ENCODE measurements at places on chromosomes 3 and 15.

DNA sequence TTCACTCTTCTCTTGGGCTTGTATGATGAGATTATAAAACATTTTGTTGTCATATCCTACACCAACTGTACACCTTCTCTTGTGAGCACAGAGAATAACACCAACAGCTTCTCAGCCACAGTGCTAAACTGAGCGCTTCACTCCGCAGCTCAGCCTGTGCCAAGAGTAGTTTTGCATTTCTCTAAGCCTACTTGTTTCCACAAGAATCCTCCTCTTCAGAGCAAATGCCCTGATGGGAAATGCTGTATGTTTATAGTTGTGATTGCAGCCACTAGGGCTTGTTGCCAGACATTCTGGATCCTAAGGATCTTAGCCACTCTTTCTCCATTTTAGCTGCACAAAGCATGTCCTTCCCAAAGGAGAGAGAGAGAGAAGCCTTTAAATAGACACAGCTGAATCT is 138.8 kb upstream of the PLXND1 start:
- DNase-seq, result no peak

GRCh38 chr3:35643495-35643894 is 4.2 kb downstream of the ARPP21 start:
- DNase-seq, result no peak

DNA sequence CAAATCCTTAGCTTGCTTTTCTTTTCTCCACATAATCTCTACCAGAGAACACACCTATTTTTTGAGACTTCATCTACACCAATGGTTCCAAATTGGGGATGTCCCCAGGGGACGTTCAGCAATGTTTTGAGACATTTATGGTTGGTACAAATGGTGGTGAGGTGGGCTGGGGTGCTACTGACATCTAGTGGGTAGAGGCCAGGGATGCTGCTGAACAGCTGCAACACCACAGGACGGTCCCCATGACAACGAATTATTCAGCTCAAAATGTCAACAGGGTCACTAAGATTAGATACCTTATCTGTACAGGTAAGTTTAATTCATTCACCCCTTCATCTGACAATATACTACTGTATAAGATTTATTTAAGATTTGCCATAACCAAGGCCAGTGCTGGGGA is 14.4 kb downstream of the GK5 start:
- no peak for DNase-seq

DNA sequence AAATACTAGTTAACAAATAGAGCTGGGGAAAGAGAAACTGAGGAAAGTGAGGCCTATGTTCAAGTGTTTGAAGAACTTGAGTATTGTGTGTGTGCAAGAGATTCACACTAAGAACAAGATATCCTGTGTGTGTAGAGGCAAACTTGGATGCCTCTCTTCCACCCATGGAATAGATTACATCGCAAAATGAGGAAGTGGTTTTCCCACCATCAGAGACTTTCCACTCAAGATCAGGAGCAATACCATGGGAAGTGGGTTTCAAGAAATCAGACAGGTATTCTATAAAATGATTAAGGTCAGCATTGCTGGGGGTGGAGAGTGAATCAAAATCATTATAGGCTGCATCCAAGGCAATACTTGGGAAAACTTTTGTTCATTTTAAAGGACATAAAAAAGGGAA is 308.0 kb downstream of the FGF12 start:
- DNase-seq, result no peak

DNA sequence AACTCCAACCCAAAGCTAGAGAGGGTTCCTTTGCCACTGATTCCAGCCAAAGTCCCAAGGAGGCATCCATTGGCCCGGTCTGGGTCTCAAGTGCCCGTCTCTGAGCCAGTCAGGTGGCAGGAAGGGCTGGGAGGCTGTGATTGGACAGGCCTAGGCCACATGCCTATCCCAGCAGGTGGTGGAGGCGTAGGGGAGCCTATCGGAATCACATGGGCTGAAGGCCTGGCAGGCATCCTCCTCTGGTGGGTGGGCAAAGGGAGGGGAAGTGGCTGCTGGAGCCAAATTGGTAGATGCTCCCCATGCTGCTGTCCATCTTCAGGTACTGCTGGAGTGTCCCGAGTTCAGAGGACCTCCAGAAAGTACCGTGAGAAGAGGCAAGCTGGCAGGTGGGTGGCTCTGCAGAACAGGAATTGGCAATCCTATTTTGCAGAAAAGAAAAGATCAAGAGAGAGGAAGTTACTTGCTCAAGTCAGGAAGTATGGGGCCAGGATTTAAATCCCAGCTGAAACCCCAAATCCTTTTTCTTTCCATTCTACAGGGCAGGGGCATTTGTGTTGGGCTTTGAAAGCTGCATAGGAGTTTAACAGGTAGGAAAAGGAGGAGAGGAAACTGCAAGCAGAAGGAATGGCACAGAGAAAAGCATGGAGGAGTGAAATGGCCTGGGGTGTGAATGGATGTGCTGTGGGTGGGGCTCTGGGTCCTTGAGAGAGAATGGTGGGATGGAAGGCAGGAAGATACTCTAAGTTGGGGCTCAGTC is 3.7 kb downstream of the CHST13 start:
- DNase-seq, result no peak

DNA sequence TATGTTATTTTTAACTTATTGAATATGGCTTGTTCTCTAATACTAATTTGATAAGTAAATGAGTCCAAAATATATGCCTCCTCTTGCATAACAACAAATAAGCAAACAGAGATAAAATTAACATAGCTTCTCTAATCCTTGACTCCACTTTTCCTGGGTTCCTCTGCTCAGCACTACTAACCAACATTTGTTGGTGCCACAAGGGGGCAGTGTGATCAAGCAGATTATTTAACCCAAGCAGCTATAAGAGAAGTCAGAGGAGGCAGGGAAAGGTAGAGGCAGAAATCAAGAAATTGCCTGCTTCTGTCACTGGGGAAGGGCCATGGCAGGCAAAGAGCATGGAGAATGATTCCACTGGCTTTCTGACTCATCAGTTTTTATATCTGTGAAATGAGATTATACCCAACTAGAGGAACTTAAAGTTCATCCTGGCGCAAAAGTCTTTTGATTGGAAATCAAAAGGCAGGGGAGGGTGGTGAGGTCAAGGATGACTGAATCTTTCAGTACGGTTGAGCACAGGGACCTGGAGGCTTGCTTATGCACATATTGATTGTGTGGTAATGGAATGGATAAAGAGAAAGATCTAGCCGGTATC is 152.2 kb downstream of the IGSF11 start:
- DNase-seq, result peak; percentile 59

- no peak for DNase-seq
These were observed 185.5 kb downstream of the MCTP2 start for GRCh38 chr15:94416820-94417219.

- no peak for DNase-seq
These were observed 38.9 kb downstream of the C3orf85 start for GRCh38 chr3:109175411-109175810.
